ENCODE measurements at places on chromosomes 7 and 10.

- DNase-seq = no peak
Measured at GRCh38 chr7:128860158-128861073, 2.2 kb upstream of the ATP6V1F start.

DNA sequence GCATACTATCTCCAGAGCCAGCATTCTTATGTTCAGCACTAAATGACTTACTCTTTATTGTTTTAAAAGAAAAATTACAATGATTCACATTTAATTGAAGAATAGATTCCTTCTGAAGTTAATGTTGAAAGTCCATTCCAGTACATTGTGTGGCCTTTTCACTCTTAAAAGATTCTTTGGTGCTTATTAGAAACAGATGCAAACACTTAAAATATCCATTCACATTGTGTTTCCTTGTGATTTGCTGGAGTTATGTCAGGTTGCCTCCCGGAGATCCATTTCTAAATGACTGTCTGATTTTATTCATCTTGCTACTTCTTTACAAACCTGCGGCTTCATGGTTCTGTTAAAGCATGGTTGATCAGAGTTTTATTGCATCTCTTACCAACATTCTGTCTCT lies 152.8 kb downstream of the FOXP2 start:
- DNase-seq = no peak

GRCh38 chr10:129761981-129762956 lies 201.8 kb downstream of the EBF3 start:
- no peak for DNase-seq

DNA sequence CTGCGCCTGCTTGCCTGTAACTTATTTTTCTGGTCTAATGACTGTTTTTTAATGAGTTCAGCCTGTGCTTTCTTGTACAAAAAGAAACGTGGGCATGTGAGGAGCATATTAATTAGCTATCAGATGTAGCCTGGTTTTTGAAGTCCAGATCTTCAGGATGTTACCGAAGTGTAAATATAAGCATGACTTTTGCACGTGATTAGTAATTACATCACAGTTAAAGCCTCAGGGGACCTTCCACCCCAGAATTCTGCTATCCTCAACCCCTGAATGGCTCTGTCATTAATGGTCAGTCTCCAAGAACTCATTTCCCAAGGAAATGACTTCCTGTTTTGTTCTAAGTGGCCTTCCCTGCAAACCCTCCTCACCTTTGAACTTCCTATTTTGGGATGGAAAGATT lies 2.1 kb upstream of the PRXL2A start:
- no peak for DNase-seq

- no peak for DNase-seq
Measured at GRCh38 chr10:107010531-107010930, 154.0 kb downstream of the SORCS1 start.

DNA sequence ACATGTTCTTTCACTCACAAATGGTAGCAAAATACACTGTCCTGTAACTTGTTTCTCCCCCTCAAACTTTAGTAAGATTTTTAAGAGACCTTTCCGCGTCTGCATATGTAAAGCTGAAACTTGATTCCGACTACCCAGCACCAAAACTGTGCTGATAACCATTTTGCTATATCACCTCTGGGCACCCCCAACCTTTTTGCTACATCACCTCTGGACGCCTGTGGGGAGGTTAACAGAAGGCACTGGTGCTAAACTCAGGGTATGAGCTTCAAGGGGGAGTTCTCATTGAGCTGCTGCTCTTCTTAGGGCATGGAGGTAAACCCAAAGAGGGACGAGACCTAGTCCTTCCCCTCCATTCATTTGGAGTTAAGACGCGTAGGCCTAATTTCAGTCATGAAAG lies 67.6 kb upstream of the NFE2L3 start:
- no peak for DNase-seq

DNA sequence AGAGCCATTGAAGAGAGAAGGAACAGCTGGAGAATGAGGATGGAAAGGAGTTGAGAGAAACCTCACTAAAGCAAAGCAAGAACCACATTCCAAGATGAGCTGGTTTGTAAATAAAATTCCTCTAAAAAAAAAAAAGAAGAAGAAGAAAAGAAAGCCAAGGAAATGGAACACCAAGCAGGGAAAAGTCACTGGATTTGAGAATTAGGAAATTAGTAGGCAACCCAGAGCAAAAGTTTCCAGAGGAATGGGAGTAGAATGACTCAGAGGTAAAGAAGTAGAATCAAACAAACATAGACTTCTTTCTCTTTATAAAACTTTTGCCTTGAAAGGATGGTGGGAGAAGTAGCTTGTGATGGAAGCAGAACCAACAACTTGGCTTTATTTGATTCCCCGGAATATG lies 3.9 kb downstream of the CH25H start:
- no peak for DNase-seq

DNA sequence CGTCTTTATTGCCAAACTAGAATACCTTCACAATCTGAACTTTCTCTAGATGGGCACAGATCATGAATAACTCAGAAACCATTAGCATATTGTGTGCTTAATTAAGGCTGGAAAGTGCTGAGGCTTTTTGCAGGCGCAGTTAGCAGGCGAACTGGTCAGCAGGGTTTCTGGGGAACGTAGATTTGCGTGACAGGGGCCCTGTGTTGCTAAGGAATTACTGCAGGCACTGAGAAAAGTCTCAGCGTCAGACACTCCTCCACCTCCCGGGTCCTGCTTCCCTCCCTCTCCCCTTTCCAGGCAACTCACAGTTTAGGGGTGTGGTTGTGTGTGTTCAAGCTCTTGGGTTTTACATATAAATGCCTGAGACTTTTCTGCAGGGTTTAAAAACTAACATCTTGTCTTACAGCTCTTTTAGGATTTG lies 2.2 kb downstream of the MAP3K8 start:
- DNase-seq = peak; percentile 63

- DNase-seq = no peak
Measured at GRCh38 chr10:100357059-100357858, 10.2 kb downstream of the SCD start.

GRCh38 chr10:105017691-105018090 lies 376.6 kb downstream of the SORCS3 start:
- DNase-seq = no peak

- DNase-seq = no peak
Measured at GRCh38 chr10:43341450-43341849, 30.0 kb upstream of the FXYD4 start.

DNA sequence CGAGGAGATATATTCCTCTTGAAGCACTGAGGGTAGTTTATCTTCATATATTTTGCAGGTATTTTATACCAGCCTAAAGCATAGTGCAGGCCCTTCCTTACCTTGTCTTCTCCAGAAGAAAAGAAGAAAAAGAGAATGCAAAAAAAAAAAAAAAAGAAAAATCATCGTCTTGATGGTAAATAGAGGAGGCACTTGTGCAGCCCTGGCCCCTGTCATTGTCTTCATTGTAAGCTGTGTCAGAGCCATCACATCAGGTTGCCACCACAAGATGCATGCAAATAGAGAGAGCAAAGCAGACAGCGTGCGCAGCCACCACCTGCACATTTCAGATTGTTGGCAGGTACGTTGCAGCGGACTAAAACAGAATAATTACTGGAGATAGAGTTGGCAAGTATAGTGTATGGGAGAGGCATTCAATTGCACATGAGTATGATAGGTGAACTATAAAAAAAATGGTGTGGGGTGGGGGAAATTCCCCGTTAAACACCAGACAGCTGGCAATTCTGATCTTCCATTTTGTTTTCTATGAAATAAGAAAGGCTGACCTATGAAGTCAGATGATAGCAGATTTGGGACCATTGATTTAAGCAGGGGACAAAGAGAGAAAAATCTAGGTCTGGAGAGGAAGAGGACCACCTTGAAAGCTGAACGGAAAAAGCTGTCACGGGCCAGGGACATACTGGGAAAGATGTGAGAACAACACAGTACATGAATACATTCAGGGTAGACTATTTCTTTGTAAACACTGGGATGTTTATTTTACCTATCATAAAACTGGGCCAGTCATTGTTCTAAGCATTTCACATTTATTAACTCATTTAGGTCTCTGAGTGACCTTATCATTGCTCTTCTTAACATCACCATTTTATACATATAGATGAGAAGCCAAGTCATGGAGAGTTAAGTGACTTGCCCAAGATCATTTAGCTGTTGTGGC lies 306.3 kb upstream of the SP8 start:
- DNase-seq = no peak

DNA sequence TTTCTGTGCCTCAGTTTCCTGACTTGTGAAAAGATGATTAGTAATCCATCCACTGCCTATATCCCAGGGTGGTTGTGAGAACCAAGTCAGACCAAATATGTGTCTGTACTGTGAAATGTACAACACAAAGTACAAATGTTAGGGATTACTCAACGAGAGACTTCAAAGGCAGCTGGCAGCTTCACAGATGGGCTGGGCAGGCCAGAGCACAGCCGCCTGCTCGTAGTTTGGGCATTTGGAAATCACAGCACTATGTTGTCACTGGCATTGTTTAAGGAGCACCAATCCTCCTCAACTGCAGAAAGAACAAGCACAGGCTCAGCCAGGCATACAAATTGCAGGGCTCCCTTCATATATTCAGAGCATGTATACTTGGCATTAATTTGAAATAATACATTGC lies 64.5 kb upstream of the C10orf90 start:
- no peak for DNase-seq

GRCh38 chr7:284762-285722 lies 4.9 kb upstream of the FOXL3 start:
- DNase-seq = no peak

DNA sequence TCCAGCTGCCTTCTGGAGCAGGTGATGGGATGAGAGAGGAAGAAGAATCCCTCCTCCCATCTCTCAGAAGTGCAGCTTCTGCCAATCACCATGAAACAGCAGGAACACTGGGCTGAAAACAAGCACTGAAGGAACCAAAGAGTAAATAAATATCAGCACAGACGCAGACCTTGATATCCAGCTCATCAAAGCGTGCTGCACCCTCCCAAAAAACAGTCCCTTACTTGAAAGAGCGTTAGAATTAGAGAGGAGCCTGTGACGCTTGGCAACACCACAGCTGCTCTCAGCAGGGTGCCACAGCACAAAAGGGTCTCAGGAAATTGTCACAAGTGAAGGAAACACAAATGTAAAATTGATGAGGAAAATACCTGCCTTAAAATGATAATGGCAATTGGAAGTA lies 39.5 kb downstream of the KLF6 start:
- DNase-seq = no peak

GRCh38 chr10:113219446-113219845 lies 269.4 kb downstream of the TCF7L2 start:
- DNase-seq = no peak

- no peak for DNase-seq
Measured at GRCh38 chr7:148035950-148036349, 554.6 kb upstream of the C7orf33 start.

- DNase-seq = no peak
Measured at GRCh38 chr10:53754596-53755250, 982.1 kb upstream of the MBL2 start.

DNA sequence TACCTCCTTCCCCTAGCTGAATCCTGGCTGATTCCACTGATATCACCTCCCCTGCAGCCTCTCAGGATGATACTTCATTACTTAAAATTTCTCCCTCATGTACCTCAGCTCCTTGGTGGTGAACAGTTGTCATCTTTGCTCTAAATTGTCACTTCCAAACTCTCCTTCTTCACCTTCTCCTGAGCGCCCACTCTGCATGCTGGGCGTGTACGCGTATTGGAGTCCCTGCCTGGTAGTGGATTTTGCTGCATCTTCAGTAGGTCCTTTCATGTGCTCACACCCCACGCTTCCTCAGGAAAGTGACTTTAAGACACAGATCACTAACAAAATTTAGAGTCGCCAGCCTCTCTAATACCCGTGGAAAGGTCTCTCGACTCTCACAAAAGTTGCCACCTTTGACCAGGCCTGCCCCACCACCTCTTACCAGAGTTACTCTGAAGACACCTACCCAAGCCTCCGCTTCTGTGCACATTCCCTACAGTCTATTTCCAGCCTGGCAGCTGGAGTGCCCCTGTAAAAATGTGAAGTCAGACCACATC lies 236.8 kb downstream of the FANK1 start:
- DNase-seq = no peak

DNA sequence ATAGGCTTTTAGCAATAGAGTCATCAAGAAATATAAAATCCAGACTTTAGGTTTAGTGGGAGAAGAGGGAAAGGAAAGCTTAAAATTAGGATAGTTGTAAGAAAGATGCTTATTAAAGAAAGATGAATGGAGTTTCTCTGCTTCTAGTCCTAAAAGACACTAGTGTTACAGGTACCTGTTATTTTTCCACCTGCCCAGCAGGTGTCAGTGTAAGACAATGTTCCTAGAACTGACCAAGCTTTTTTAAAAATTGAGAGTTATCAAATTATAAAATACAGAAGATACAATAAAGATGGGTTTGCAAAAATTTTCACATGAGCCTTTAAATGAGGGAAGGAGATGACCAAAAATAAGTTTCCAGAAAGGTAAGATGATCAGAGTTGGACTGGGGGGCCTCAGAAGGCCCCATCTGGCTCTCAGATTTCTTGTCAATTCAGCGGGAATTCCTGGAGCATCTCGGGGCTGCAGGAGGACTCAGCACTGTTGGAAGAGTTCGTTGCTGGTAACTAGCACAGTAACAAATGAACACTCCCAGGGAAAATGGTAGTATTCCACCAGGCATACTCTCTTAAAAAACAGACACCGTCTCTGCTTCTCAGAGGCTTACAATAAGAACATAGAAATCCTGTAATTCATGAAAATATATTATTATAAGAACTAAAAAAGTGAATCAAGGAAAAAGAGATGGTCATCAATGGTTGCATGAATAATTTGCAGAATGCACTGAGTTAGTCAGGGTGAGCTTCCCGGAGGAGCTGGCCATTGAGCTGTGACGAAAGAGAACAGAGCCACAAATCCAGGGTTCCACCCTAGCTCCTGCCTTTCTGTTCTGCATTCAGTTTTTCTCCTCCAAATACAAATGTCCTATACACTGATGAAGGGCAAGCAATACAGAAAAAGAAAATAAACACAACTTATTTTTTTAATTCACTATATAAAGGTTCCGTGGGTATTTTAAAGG lies 71.8 kb upstream of the PIK3CG start:
- no peak for DNase-seq

DNA sequence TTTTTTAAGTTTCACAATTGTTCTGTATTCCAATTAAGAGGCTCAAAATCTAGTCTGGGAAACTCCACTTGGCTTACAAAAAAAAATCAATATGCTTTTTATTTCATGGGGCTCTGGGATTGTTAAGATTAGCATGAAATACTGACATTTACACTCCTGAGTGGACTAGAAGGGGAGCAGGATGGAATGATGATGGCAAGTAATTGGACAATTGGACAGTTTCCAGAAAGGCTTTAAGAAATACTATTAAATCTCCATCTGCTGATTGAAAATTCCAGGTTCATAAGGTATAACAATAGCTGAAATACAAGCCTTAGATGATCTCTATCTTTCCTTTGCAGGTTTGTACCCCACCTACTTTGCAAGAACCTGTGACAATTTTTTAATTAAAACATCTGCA lies 184.4 kb downstream of the LRRTM3 start:
- no peak for DNase-seq

DNA sequence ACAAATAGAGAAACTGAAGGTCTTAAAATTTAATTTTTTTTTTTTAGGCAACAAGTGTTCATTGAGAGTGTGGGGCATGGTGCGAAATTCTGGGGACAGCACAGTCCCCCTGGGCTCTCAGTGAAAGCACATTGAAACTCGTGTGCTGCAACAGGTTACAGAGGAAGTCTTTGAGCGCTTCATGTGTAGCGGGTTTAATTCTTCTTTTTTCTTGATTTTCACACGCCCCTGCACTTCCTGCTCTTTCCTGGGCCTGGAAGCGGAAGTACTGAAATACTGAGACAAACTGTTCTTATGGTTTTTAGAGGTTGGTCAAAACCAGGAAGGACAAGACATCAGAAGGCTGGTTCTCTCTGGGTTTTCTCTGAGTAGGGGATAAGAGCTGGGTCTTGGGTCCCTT lies 203.5 kb downstream of the PTEN start:
- no peak for DNase-seq

GRCh38 chr7:133836666-133837065 lies 290.5 kb upstream of the LRGUK start:
- DNase-seq = no peak

Measured in hepatic stellate cell (primary cell).